Activated CD4-positive, alpha-beta memory T cell treated with anti-CD3 and anti-CD28 coated beads for 36 hours (primary cell): ENCODE measurements at places on chromosomes 11 and 22. TPM values are rescaled to one million over a fixed set of nuclear protein-coding genes. Genes with fewer than 3 reads are reported as not detected.

Gene YAP1
- total RNA-seq = 0.71 TPM

Gene MAP6
- total RNA-seq = 0.05 TPM

DNA sequence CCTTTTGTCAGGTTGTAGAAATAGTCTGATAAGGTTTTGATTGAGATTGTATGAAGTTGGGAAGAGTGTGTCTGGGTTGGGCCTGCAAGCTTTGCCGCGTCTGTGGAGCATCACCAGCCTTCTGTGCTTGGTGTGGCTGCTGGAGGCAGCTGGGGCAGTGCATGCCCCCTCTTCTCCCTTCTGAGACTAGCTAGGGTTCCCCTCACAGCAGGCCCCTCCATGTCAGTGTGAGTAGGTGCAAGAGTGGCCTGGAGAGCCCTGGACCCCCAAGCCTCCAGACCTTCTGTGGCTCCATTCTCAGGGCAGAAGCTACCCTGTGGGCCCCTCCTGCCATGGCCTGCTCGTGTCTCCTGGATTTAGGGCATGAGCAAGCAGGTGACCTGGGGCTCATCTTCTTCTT lies 914.2 kb downstream of the TBC1D22A start:
- no peak for DNase-seq

Gene IGLL5
- not detected for total RNA-seq

DNA sequence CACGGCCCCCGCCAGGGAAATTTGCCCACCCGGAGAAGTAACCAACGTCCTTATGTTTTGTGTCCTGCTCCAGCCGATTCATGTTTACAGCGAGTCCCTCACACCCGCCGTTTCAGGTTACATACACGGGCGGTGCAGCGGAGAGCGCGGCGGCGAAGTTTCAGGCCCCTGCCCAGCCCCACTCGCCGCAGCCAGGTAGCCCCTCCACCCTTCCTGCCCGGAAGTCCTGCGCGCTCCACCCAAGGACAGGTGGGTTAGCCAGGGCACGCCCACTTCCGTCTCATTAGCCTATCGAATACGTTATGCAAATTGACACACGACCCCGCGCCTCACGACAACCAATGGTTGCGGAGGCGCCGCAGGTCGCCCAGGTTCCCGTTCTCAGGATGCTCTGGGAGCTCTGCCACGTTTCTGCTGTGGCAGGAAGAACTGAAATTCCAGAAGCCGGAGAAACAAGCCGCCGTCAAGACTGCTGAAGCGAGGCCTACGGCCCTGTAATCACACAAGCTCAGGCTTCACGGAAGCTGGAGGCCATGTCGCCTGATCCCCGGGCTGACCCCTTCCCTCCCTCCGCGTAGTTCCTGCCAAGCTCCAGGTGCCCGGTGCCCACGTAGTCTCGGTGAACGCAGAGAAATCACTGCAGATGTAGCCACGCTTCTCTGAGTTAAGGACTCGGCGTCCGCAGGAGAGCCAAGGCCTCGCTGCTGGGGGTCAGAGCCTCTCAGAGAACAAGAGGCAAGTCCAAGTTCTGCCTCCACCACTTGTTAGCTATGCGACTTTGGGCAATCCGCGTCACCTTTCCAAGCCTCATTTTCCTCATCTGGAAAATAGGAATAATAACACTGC lies 22.4 kb upstream of the MYH9 start:
- peak; percentile 83 for DNase-seq

DNA sequence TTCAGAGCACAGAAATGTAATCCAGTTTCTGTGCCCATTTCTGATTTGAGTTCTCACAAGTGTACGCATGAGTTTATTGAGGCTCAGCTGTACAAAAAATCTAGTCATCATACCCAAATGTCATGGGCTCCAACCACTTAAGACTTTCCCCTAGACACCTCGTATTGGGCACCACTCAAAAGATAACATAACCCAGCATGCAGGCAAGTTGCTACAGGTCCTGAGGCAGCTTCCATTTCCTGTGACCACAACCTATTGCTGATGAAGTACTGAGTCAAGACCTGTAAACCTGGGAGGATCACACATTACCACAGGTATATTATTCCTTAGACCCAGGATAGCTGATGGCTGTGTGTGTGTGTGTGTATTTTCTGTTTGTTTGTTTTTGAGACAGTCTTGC lies 95.2 kb downstream of the MRTFA start:
- DNase-seq = peak; percentile 30

GRCh38 chr22:33539902-33540751 lies 380.1 kb downstream of the LARGE1 start:
- DNase-seq = no peak

- DNase-seq = no peak
Observed at GRCh38 chr11:90286640-90287039, 63.8 kb upstream of the CHORDC1 start.

DNA sequence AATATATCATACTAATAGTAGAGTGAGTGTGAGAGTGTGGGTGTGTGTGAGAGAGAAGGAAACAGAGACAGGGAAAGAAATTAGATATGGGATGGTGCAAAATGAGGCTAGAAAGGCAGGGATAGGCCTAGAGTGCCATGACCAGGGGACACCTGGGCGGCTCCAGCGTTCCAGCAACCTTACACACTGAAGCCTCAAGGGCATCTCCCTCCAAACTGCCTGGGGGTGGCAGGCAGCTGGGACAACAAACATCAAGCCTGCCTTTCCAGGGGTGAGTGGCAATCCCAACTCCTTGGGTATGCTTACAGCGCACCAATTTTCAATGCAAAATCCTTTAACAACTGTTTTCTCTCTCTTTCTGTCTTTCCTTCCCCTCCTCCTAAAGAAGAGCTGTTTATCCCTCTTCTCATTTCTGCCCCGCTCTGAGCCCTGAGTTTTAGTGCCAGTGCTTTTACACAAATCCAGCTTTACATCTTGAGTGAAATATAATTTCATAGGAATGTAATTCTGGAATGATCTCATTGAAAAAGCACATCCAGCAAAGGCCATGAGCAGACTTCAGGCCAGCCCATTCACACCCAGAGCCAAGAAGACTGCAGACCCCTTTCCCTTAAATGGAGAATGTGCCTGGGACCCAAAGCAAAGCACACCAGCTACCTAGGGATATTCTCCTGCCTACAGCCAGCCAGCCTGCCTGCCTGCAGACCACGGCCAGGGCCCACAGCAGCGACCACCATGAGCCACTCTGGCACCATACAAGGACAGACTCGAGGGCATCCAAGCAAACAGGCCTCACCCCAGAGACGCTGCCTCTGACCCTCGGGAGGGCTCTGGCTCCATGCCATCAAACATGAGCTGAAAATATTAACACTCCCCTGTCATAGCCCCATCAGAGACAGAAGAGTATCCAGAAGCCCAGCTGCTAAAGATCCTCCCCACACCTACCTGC lies 90.3 kb downstream of the RPL27A start:
- no peak for DNase-seq

Gene PDE3B
- total RNA-seq = 21.6 TPM

DNA sequence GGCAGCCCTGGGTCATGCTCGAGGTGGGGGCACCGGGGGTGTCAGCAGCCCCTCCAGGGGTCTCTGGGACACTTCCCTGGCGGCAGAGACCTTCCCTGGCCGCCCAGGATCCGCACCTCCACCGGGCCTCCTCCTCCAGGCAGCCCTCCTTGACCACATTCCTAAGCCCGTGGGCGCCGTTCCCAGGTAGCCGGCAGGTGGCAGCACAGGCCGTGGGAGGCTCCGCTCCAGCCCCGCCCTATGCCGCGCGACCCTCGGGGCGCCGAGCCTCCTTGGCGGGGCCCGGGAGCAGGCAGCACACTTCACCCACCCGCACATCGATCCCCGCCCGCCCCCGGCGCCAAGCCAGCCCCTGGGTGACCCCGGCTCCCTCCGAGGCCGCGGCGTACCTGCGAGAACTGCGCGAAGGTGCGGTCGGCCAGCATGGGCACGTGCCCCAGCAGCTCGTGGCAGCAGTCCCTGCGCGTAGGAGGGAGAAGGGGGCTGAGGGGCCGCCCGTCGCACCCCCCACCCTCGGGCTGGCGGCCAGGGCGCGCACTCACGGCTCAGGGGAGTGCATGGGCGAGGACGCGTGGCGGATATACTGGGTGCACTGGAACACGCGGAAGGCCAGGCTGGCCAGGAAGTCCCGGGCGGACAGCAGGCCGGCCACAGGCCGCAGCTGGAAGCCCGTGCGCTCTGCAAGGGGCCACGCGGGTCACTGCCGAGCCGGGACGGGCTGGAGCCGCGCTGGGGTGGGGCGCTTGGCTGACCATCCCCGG lies 5.3 kb upstream of the INS start:
- DNase-seq = peak; percentile 56

Gene CRELD2
- 30.7 TPM for total RNA-seq

Gene LMNTD2
- 3.1 TPM for total RNA-seq

- peak; percentile 2 for DNase-seq
Observed at GRCh38 chr22:45878051-45878781, 98.7 kb downstream of the WNT7B start.

DNA sequence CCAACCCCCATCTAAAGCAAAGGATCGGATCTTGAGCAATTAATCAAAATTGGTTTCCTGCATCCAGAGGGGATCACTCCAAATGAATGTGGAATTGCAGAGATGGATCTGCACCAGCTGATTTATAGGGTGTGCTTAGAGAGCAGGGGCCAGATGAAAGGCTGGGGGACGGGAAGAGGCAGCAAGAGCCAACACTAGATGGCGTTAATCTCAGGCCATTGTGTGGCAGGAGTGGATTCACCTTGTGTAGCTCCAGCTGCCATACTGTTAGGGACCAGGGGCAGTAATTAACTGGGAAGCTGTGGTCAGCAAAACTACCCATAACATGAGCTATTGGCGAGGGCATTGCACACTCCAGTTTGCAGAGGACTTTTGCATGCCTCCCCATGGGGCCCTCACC lies 35.6 kb downstream of the SERPINH1 start:
- DNase-seq = peak; percentile 18

GRCh38 chr11:109939166-109939810 lies 153.9 kb upstream of the ZC3H12C start:
- DNase-seq = no peak

DNA sequence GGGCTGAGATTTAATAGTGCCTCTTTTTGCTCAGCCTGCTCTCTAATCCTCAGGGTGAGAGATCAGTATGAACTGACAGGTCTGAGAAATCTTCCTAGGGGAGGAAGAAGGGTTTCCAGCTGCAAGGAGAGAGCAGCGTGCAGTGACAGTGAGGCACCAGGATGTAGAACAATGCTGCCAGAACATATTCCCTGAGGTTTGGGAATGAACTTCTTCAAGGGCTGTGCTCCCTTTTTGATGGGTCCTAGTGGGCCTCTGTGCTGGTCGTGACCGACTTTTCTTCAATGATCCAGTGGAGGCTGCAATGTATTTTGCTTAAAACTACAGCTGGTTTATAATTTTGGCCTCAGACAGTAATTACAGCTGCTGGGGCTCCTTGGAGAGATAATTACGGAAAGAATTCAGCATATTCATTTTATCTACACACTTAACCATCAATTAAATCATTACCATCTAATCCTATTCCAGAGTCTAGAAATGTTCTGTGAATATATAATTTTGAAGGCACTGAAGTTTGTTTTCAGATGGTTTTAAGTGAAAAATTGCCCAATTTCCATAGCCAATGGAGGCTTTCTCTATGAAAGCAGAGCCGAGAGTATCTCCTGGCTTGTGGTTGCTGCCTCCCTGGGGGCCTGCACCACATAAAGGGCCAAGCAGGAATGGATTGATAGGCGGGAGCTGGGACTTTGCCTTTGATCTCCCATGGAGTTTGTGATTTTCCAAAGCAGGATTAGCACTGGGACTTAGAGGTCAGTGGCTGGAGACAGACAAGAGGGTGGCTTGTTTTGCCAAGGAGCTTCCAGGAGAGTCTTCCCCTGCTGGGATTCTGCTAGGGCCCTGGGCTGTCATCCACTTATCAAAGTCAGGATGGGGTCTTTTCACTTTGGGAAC lies 41.0 kb upstream of the OLFML1 start:
- no peak for DNase-seq

DNA sequence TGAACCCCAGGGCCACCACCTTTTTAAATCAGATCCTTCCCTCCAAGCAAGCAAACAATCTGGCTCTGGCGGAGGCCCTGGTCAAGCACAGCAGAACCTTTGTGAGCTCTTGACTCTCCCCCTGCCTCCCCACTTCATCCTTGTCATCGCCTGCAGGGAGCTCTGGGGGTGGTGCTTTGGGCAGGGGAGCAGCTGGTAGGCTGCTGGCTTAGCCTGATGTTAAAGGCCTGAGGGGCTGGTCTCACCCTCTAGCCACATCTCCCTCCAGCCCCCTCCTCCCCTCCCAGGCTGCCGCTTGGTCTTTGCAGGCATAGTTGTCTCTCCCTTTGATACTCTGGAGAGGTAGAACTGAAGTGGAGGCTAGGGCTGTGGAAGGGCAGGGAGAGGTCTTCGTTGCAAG lies 50.9 kb downstream of the THAP12 start:
- no peak for DNase-seq

DNA sequence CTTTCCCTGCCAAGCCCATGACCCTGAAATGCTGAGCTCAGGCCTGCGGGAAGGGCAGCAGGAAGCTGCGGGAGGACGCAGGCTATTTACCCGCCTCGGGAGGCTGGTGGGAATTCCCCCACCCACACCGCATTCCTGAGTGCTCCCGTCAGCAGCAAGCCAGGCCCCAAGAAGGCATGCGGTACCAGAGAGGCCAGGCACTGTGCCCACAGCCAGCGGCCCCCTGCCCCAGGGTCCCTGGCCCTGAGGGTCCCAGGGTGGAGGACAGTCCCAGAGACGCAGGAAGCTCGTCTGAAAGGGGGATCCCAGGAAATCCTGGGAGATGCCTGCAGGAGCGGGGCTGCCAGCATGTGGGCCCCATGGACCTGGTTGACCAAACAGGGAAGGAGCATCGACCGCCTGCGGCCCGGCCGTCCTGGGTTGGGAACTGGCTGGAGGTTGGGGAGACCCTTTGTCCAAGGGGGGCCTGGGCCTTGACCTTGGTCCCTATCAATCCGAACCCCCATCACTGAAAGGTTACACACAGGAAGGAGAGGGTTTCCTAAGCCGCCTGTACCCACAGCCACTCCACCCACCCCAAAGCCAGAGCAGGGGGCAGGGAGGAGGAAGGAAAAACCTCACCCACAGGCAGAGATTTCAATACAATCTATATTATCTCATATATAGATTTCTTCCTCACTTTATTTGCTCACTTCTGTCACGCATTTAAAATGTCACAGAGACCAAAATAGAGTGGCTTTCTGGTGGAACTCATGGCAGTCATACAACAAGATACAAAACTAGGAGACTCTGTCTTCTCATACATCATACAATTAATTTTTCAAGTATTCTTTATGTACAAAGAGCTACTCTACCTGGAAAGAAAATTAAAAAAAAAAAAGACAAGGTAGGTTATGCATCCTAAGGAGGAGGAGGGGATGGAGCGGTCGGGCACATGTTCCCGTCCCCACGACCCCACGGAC lies 17.1 kb downstream of the MAFF start:
- DNase-seq = peak; percentile 85
